ENCODE measurements at places on chromosomes 7 and 10.

- H3K36me3 ChIP-seq: no peaks in the 10 kb centered on the region
- no peak overlapping the region for H3K4me3 ChIP-seq
- H3K4me1 ChIP-seq: no peaks in the 10 kb centered on the region
- H3K27ac ChIP-seq: no peak overlapping the region
- DNase-seq: no peak
Observed at GRCh38 chr7:137475966-137476365, 132.4 kb upstream of the PTN start.

DNA sequence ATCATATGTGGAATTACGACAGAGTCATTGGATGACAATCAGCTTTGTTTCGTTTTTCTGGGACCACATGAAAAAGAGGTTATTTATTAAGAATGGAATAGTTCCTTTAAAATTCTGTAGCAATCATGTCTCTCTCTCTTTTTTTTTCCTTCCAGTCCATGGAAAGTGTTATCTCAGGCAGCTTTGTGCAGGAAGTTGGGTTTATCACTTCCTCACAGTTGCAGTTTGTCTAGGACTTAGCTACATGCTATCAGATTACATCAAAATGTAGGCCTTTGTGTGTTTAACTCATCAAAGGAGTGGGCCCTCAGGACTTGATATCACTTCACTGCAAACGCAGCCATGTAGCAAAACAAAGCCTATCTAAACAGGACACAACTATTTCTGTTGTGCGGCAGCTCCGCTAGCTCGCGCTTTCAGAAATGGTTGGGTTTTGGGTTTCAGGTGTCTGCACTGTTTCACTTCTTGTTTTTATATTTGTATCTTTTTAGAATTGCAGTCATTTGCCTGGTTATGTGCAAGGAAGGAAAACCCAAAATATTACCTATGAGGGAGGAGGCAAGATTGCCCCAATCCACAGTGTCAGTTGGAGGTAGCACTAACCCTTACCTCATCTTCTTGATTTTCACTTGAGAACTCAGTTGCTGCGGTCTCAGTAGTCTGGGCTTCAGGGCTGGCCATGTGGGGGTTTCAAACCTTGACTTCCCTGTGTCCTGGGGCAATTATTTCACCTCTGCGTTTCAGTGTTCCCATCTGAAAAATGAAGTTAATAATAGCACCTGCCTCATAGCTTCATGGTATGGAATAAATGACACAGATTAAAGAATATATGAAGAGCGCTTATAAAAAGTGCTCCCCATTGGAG lies 66.7 kb downstream of the HHEX start:
- no peak overlapping the region for H3K4me3 ChIP-seq
- DNase-seq: no peak
- H3K27me3 ChIP-seq: no peaks in the 10 kb centered on the region

DNA sequence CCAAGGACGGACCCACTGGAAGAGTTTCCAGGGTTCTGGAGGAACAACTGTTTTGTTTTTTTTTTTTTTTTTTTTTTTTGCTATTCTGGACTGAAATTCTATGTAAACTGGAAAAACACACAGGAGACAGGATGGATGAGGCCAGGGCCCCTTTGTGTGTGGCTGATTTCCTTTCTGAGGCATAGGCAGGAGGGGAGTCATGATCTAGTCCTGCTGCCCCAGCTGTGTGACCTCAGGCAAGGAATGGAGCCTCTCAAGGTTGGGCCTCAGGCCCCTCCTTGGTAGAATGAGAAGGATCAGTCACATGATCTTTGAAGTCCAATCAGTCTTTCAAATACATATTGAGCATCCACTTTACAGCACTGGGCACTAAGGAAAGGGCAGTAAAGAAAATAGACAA lies 87.6 kb downstream of the SH3PXD2A start:
- DNase-seq: no peak
- no peaks in the 10 kb centered on the region for H3K27me3 ChIP-seq
- no peaks in the 10 kb centered on the region for H3K36me3 ChIP-seq
- no peak overlapping the region for H3K27ac ChIP-seq
- H3K4me1 ChIP-seq: peaks cover 37% of the 10 kb centered on the region

GRCh38 chr7:136386876-136387275 lies 409.7 kb upstream of the MTPN start:
- no peaks in the 10 kb centered on the region for H3K27me3 ChIP-seq
- no peak for DNase-seq
- H3K4me3 ChIP-seq: no peak overlapping the region

DNA sequence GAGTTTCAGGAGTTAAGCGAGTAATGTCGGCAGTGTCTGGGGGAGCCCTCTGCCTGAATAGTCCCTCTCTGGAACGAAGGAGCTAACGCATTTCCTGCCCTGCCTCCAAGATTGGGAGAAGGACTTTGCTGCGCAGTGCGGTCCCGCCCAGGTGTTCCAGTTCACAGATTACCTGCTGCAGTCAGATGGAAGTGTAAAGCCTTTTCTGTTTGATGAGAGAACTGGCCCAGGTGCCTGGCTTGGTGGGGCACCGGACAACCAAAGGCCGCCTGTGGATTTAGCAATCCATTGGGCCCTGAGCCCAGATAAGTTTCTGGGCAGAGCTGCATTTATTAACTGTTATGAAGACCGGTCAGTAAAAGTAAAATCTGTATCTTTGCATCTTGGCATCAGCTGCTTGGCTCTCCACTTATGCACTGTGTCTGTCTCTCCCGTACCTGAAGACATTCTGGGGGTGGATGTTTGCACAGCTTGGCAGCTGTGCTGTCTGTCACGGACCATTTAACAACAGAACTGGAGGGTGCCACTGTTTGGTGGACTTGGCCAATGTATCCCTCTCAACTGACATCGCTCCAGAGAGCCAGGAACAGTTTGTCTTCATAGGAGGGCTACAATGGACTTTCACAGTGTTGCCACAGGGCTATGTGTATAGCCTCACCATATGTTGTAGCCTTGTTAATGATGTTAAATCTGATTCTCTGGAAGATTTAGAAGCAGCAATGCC lies 654.7 kb upstream of the ZWINT start:
- no peak for DNase-seq
- no peak overlapping the region for H3K4me3 ChIP-seq
- H3K4me1 ChIP-seq: no peaks in the 10 kb centered on the region
- no peaks in the 10 kb centered on the region for H3K36me3 ChIP-seq

DNA sequence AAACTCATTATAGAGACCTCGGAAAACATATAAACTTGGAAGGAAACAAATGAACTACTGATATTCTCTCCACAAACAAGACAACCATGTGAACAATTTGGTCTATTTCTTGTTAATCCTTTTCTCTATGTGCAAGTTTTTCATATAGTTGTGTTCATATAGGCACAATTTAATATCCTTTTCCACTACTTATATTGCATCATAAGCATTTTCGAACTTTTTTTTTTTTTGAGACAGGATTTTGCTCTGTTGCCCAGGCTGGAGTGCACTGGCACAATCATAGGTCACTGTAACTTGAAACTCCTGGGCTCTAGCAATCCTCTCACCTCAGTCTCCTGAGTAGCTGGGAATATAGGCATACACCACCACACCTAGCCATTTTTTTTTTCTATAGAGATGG lies 5.2 kb downstream of the PEX1 start:
- no peak overlapping the region for H3K4me3 ChIP-seq
- no peaks in the 10 kb centered on the region for H3K4me1 ChIP-seq
- DNase-seq: no peak
- H3K36me3 ChIP-seq: no peaks in the 10 kb centered on the region
- H3K27me3 ChIP-seq: no peaks in the 10 kb centered on the region
- no peak overlapping the region for H3K27ac ChIP-seq

DNA sequence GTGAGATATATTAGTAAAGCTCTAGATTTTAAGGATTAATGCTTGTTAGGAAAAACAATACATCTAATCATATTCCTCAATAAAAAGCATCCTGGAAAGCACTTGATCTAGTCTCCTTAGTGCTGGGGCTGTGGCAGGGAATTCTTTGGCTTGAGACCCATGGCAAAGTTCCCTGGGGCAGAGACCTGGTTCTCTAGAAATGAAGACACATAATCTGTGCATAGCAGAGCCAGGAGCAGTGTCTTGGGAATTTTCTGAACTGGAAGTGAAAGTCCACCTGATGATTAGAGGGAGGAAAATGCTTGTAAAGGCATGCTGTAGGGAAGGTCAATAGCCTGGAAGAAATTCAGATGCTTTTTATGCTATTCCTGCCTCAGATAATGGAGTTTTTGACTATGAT lies 247.4 kb downstream of the CDK14 start:
- H3K27me3 ChIP-seq: no peaks in the 10 kb centered on the region
- H3K4me1 ChIP-seq: no peaks in the 10 kb centered on the region
- H3K4me3 ChIP-seq: no peak overlapping the region
- H3K36me3 ChIP-seq: no peaks in the 10 kb centered on the region

DNA sequence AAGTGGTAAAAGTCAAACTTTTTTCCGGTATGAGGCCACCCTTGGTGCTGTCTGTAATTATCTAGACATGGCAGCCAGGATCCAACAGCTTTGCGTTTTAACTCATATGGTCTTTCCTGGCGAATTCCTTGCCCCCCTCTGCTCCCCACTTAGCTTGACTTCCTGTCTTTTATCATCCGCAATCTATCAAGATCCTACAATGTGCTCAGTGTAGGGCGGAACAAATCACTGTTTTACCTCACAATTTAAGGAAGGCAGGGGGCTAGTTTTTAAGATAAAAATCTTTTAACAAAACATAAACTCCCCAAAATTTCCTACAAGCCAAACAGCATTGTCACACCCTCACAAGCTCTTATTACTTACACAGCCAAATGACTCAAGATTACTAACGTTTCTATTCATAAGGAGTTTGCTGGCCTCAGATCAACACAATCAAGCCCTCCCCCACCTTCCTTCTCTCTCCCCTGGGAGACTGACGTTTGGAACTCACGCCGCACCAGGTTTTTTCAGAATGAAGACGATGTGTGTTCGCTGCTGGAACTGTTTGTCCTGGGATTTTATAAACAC lies 1.3 kb upstream of the CDK14 start:
- H3K27ac ChIP-seq: no peak overlapping the region
- H3K27me3 ChIP-seq: no peaks in the 10 kb centered on the region
- H3K36me3 ChIP-seq: no peaks in the 10 kb centered on the region
- no peak for DNase-seq
- H3K4me3 ChIP-seq: no peak overlapping the region

DNA sequence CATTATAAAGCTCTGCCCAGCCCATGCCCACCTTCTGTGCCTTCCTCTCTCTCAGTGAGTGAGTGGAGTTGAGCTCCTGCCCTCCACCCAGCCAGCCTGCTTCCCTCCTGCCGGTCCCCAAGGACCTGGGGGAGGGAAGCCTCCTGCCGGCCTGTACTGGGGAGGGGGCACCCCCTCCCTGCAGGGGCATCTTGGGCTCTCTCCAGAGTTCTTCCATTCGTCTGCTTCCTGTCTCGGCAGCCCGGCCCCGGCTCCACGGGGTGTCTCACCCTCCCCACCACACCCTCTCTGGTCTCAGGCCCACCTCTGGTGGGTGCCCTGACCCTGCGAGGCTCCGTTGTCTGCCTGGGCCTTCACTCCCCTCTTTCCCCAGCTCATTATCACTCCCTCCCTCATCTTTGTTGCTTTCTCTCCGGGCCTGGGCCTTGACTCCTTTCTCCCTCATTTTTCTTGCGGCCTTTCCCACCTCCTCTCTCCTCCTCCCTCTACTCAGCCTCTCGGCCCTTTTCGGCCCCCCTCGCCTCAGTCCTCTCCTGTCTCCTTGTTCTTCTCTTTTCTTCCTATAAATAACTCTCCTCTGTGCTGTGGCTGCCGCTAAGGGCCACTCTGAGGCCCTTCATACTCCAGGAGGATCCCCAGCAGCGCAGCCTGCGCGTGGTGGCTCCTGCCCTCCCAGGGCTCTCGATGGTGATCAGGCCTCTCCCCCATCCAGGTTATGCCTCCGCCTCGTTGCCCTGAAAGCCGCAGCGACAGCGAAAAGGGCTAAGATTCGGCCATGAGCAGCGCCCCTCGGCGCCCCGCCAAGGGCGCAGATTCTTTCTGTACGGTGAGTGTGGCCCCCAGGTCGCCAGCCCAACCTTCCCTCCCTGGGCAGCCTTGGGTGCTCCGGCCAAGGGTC lies 2.1 kb downstream of the SLC4A2 start:
- H3K36me3 ChIP-seq: peaks cover 17% of the 10 kb centered on the region
- H3K4me1 ChIP-seq: peaks cover 52% of the 10 kb centered on the region
- DNase-seq: no peak

DNA sequence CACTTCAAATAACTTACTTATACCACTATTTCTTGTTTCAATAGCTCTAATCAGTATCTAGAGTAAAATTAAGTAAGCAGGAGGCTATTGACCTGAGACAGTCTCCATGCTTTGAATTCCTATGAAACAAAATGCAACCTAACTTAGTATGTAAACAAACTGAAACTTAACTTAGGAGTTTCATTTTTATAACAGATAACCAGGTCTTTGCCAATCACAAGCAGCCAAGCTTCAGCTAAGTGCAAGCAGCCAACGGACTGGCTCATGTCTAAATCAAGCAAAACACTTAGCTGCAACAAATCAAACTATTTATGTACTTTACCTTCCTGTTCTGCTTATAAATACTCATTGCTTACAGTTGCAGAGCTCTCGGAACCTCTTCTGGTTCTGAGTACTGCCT lies 4.4 kb upstream of the GSTK1 start:
- peaks cover 9% of the 10 kb centered on the region for H3K4me1 ChIP-seq
- no peaks in the 10 kb centered on the region for H3K27me3 ChIP-seq
- no peak for DNase-seq
- no peak overlapping the region for H3K4me3 ChIP-seq

DNA sequence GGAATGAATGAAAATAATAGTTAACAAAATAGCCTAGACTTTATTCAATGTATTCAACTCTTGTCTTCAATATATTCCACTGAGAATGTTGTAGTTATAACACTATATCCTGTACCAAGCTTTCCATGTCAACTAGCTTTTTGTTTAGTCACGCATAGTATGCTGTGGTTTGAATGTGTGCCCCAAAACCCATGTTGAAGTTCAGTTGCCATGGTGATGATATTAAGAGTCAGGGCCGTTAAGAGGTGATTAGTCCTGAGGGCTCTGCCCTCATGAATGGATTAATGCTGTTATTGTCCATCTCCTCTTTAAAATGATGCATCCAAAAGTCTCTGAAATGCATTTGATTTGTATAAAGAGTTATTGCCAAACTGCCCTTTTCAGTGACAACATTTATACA lies 887.6 kb downstream of the NRG3 start:
- no peaks in the 10 kb centered on the region for H3K27me3 ChIP-seq
- no peak for DNase-seq
- no peaks in the 10 kb centered on the region for H3K36me3 ChIP-seq
- H3K4me1 ChIP-seq: no peaks in the 10 kb centered on the region

GRCh38 chr7:21945454-21946221 lies at the start of gene CDCA7L:
TSS of gene CDCA7L (minus strand) at chr7:21945899. CDS start at chr7:21945804, 95 bp downstream.
- H3K27me3 ChIP-seq: no peaks in the 10 kb centered on the region
- H3K4me1 ChIP-seq: peaks cover 12% of the 10 kb centered on the region
